Stimulated activated CD4-positive, alpha-beta T cell treated with anti-CD3 and anti-CD28 coated beads, Interleukin-2, amount 100 ng/mL, for 4 hours (primary cell): ENCODE measurements at places on chromosomes 12 and 14.

GRCh38 chr14:37202812-37203211 lies 5.1 kb downstream of the MIPOL1 start:
- no peak for DNase-seq

- no peak for DNase-seq
Measured at GRCh38 chr12:128510511-128510910, 243.5 kb downstream of the TMEM132C start.

GRCh38 chr14:67610491-67610890 lies 9.2 kb upstream of the ARG2 start:
- DNase-seq = no peak

DNA sequence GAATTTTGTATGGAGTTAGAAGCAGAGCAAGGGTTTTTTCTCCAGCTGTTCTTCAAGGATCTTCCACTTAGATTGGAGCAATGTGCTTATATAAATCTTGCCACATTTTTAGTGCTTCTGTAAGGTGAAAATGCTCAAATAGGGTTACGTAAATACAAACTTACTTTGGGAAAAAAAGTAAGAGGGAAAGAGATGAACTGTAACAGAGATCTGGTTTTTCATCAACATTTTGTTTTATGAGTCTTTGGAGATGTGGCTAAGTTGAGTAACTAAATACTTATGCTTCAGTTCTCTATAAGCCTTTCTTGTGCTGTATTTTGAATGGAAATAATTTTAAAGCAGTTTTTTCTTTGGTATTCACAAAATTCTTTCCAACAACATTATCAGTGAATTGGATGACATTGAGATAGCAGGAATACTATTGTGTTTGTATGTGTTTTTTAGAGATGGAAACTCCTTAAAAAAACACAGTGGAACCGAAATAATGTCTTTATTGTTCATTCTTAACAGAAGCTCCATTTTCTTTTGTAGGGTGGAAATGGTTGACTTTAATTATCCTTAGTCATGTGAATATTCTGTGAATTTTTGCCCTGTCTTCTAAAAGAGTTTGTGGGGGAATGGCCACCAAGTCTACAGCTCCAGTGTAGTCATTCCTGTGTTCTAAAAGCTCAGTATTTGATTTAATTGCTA lies 45.7 kb downstream of the NPAS3 start:
- DNase-seq = no peak

- DNase-seq = no peak
Measured at GRCh38 chr14:87268997-87269396, 724.0 kb downstream of the GALC start.

GRCh38 chr14:56659378-56659777 lies 79.8 kb downstream of the TMEM260 start:
- DNase-seq = no peak

GRCh38 chr12:79884401-79885006 lies 50.4 kb downstream of the PPP1R12A start:
- no peak for DNase-seq

DNA sequence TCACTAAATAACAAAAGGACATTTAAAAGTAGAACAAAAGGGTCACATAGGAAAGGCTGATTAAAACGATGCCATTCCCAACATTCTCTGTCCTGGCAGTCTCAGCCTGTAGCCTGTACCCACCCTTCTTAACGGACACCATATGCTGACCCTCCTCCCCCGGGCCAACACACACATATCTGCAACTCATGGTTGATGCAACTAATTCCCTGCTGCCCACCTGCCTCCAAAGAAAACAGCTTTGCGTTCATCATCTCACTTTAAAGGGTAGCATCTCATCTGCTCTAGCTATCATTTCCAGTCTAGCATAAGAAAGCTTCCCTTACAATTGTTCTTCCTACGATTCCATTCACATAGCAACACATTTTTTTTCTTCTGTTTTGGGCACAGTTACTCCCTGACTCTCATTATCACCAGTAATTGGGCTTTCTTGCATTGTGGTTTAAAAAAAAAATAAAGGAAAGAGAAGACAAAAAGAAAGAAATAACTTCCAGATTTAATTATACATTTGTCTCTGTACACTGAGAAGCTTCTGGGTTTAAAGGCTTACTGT lies 92.9 kb downstream of the KCNC2 start:
- DNase-seq = no peak

- no peak for DNase-seq
Measured at GRCh38 chr14:99229654-99230207, 42.3 kb downstream of the BCL11B start.

GRCh38 chr12:83067981-83068380 lies 381.3 kb downstream of the TMTC2 start:
- DNase-seq = no peak

DNA sequence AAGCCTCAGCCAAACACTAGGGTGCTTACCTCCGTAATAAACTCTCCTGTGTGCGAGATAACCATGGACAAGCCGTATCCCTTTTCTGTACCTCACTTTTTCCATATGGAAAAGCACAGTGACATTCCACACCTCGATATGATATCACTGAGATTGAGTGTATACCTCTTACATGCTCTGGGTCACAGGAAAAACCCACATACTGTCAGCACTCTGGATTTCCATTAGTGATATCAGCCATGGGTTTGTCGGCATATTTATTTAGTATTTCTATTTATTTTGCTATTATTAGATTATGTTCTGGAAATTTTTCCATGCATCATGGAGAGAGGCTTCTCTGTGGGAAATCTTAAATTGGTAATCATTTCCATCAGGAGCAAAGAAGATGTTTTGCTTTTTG lies 28.0 kb upstream of the DAAM1 start:
- DNase-seq = no peak

- DNase-seq = no peak
Measured at GRCh38 chr12:52942901-52943181, 6.1 kb upstream of the KRT18 start.

DNA sequence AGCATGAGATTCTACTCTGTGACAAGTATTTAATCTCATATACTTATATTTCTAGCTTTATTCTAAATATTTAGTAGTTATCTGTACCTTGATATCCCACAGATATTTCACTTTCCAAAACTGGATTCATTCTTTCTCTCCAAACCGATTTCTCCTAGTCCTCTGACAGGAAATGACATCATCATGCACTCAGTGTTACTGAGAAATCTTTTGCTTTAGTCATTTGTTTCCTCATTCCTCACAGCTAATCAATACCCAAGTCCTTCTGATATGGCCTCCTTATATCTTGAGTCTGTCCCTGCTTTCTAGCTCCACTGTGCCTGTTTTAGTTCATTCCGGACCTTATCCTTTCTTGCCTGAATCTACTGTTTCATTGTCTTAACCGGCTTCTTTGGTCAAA lies 39.4 kb upstream of the E2F7 start:
- no peak for DNase-seq

DNA sequence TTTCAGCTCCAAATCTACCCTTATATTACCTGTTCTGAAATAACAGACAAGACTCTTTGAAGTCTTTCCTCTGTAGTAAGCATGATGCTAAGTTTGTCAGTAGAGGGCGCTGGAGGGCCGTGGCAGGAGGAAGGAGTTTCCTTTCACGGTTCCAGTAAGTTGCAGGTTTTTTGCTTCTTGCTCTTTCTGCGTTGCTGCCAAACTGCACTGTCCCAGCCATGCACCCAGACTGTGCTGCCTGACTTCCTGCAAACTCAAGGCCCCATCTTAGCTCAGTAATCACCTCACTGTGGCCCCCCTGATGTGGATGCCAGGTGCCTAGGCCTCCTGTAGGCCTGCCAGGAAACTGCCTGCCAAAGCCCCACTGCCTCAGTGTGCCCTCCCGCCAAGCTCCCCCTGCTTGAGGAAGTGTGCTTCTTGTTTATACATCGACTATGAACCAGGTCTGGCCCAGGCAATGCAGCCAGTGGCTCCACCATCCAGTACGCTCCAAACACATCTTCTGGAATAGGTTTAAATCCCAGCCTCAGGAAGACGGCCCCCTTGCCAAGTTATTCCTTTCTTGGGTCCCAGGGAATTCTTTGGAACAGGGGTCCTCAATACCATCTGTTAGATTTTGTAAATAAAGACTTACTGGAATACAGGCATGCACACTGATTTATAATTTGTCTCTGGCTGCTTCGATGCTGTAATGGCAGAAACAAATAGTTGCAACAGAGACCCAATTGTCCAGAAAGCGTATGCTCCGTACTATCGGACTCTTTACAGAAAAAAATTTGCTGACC lies 193.7 kb upstream of the LRIG3 start:
- DNase-seq = peak; percentile 3

DNA sequence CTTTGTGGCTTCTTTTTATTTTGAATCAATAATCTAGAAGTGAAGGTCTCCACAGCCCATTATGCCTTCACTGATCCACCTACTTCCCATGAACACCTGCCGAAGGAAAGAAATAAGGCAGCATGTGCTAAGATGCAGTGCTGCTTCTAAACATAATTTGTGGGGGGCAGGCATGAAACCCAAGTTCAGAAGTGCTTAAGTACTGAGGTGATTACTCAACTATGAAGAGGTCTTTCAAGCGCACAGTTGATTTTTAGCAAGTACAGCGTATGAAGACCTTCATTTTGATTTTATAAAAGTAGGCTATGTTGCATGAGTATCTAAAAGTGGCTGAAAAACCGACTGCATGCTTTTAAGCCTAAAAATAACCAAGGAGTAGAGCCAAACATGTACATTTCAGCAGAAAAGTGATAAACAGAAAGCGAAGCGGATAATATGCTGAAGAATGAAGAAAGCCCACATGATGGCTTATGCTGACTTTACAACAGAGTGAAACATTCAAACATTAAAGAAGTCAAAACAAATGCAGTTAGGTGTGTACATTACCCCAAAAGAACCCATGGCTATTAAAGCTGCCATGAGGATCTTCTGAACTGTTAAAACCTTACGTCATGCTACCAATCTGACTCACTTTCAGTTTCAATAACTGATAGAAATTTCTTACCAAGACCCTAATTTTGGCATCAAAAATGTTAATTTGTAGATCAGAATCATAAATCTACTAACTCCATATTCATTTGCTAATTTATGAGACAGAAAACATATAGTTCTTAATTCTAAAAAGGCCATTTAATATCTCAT lies 29.3 kb downstream of the KICS2 start:
- DNase-seq = no peak

GRCh38 chr12:712172-712863 lies 40.1 kb upstream of the WNK1 start:
- DNase-seq = no peak

DNA sequence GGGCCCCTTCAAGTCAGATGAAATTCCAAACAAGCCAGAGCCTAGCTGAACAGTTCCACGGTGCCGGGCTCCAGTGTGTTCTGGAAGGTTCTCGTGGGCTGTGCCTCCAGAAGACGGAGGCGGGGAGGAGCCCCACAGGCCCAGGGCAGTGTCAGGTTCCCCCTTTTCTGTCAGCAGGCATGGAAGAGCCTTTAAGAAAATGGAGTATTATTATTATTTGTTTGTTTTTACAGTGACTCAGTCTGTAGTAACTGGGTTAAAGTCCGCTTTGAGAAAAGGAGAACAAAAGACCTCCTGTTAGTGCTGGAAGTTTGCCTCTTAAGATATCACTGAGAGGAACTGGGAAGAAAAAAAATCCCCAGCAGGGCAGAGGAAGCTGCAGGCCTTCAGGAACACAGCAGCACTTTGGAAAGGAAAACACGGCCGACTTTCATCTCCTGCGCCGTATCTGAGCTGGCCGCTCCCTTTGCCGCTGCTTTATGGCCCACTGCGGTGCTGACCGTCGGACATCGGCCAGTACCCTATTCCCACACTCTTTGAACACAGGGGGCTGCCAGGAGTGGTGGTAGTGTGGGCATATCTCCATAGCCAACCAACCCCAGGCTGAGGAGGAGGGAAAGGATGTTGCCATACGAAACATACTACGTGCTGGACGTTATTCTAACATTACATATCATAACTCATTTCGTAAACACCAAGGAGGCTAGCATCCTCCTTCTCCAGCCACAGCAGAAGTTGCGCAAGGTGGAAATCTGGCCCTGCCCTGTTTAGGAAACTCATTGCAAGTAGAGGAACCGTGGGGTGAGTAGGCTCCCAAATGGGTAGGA lies 194.0 kb downstream of the ZFP36L1 start:
- no peak for DNase-seq

DNA sequence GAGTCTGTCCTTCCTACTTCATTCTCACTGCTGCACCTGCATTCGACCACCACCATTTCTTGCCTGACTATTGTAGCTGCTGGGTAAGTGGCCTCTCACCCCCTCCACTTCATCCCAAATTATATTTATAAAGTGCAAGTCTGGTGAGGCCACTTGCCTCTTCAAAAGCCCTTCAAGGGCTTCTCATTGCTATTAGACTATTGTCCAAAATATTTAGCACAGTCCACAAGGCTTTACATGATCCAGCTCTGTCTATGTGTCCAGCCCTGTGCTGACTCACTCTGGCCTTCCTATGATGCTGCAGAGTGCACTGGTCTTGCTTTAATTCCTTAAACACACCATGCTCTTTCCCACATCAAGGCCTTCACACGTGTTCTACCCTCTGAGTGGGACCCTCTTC lies 46.0 kb downstream of the PAH start:
- no peak for DNase-seq

GRCh38 chr12:13000925-13001774 lies 1.1 kb upstream of the HEBP1 start:
- DNase-seq = no peak

GRCh38 chr12:24853094-24853493 lies 95.8 kb downstream of the BCAT1 start:
- no peak for DNase-seq

GRCh38 chr14:72033365-72033764 lies 101.1 kb downstream of the RGS6 start:
- no peak for DNase-seq

DNA sequence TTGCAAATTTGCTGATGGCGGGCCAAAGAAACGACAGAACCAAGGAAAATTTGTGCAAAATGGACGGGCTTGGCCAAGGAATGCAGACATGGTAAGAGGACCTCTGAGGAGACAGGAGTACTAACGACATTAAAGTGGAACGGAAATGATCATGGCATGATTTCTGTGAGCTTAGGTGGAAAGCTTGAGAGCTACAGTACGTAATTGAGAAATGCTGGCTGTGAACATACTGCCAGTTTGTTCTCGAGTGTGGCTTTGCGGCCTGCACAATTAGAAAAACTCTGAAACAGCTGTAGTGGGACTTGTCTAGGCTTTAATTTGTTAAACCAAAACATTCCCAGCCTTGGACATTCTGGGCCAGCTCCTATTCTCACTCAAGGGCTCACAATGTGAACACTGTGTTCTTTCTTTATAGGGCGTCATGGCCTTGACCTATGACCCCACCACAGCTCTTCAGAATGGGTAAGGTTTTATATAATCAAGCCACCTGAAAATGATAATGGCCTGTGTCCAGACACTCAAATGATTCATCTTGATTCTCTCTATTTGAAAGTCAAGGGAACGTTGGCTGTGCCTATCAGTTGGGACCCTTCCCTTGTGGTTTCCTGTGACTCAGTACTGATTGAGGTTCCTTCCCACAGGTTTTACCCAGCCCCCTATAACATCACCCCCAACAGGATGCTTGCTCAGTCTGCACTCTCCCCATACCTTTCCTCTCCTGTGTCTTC lies 48.5 kb downstream of the BAZ2A start:
- DNase-seq = no peak
